ENCODE measurements at places on chromosomes 5 and 9. TPM values are rescaled to one million over a fixed set of nuclear protein-coding genes. Genes with fewer than 3 reads are reported as not detected.

DNA sequence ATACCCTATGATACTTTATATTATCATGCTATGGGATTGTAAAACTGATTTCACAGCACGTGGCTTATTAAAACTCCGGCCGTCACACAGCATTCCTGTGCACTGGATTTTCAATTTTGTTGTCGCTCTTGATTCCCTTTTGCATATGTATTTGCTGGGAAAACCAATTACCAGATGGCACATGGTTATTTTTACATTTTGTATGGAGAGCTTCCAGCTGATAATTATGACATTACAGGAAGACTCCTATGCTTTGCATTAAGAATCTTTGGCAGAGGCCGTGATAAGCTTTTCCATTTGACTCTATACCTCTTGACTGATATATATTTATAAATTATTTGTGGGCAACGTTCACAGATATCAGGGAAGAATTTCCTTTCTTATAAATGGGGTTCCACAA lies 381.2 kb upstream of the RORB start:
- H3K27ac ChIP-seq, result no peak overlapping the region
- no peak overlapping the region for H3K4me3 ChIP-seq
- H3K4me1 ChIP-seq, result no peaks in the 10 kb centered on the region

DNA sequence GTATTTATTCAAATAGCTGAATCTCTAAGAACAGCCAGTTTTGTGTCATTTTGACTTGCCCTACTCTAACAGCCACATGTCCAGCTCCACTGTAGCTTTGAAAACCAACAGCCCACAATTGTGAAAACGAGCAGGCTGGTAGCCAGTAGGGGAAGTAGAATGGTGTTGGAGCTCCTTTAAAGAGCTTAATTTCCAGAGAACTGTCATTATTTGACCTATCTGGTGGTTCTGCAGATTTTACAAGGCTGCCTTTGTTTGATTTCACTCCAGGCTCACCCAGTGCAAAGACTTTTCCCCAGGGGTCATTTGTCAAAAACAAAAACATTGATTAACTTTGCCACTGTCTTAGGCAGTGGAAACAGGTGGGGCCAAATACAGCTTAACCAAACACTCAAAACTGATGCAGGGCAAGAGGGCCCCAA lies 3.2 kb upstream of the PJA2 start:
- DNase-seq, result no peak
- H3K36me3 ChIP-seq, result no peaks in the 10 kb centered on the region
- H3K27ac ChIP-seq, result peak overlapping the region; percentile 73
- H3K27me3 ChIP-seq, result no peaks in the 10 kb centered on the region

DNA sequence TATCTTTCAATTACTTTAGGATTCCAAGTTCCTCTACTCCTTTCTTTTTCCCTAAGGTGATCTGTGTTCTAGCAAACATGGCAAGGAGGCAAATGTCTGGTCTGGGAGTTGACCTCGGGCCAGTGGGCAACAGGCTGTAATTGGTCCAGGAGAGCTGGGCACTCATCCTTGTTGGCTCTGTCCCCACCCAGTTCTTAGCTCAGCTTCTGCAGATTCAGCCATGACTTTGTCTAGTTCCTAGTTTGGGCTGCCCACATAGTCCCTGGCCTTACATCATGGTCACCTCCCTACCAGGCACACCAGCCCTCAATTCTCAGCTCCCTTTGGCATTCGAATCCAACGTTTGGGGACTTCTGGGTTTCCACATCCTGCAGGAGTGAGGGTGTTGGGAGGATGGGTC lies 92.1 kb upstream of the DAP start:
- H3K27me3 ChIP-seq, result no peaks in the 10 kb centered on the region
- no peak for DNase-seq
- H3K27ac ChIP-seq, result no peak overlapping the region
- H3K4me1 ChIP-seq, result peaks cover 17% of the 10 kb centered on the region

- no peak overlapping the region for H3K4me3 ChIP-seq
- no peaks in the 10 kb centered on the region for H3K36me3 ChIP-seq
- no peaks in the 10 kb centered on the region for H3K4me1 ChIP-seq
Measured at GRCh38 chr9:37953206-37953774, 49.4 kb upstream of the SLC25A51 start.

SUSD3 gene
- total RNA-seq, result 1.3 TPM

NAIP gene
- 70.0 TPM for total RNA-seq

FGD3 gene
- 18.0 TPM for total RNA-seq

PELO gene
- total RNA-seq, result 12.1 TPM

BHMT2 gene
- 8.0 TPM for total RNA-seq

PLAC8L1 gene
- not detected for total RNA-seq

Measured in breast epithelium (tissue), 4 donors.